ENCODE measurements at places on chromosomes 6 and 20.

DNA sequence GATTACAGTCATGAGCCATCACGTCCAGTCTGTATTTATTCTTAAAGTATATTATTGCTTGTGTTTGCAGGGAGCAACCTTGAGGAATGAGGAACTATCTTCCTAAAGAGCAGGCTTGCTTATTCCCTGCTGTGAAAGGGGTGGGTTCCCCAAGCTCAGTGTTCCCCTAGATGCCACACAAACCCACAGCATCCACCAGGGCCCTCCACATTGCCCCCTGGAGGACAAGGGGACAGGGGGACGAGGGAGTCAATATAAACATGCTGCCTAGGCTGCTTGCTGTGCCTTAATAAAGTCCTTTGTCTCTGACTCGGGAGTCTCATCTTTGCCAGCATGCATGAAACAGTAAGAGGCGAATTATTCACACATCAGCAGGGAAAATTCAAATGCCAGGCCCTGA is 8.0 kb upstream of the IDH3B start:
- no peak for DNase-seq

DNA sequence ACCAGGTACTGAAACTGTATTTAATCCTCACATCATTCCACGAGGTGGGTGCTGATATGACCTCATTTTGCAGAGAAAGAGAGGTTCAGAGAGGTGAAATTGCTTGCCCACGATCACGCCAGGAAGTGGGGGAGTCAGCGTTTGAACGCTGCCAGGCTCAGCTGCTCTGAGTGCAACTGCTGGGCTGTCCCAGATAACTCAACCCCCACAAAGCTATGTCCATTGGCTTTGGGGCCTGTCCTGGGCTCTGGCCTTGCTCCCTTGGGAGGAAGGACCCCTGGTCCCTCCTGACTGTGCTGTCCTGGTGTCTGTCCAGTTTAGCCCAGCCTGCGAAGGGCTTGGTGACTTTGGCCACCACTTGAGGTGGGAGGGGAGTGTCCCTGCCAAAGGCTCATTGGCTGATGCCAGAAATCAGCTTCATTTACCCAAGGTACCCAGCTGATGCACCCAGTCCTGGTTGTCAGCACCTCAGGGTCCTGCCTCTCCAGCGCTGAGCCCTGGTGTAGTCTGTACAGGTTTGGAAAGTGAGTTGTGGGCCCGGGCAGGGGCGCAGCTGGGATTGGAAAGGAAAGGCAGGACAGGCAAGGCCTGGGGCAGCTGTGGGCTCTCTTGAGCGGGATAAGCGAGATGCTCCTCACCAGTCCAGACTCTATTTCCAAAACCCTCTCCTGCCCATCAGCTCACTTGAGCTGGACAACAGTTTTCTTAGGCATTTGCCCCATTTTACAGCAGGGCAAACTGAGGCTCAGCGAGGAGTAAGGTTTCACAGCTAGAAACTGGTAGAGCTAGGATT is 38.5 kb downstream of the SUN5 start:
- DNase-seq: peak; percentile 5

GRCh38 chr6:106997392-106998158 is 23.0 kb upstream of the CD24 start:
- DNase-seq: peak; percentile 36

GRCh38 chr6:168326294-168327261 is 7.0 kb upstream of the DACT2 start:
- no peak for DNase-seq

GRCh38 chr6:100464162-100464851 is 414 bp downstream of the SIM1 start:
- no peak for DNase-seq

DNA sequence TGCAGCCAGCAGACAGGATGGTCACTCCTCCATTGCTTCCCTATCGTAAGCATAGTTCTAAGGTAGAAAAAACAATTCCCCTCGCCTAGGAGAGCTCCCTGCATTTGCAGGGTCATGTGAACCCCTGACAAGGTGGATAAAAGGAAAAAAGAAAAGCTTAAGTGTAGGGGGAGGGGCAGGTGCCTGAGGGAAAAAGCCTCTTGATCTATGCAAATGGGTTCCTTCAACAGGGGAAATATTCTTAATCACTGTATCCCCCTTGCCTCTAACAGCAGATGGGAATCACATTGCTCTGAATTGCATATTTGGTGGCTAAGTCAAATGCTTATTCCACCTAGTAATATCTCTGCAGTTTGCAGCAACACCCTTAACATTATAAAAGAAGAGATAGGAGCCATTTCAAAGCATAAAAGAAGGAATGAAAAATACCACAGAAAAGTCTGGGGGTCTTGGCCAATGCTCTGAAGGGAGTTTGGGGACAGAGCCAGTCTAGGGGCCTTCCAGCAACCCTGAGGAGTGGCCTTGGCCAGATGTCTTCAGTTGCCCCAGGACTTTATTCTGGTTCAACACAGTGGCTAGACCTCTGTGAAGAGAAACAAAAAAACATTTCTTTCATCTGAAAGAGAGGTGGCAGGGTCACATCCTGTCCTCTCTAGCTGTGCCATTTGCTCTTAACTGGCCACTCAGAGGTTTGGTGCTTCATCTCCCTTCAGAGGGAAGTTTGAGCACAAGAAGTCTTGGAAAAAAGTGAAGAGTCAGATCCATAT is 660.4 kb upstream of the GJE1 start:
- no peak for DNase-seq

- peak; percentile 85 for DNase-seq
Measured at GRCh38 chr20:19889011-19889953, 127.9 kb upstream of the NAA20 start.

DNA sequence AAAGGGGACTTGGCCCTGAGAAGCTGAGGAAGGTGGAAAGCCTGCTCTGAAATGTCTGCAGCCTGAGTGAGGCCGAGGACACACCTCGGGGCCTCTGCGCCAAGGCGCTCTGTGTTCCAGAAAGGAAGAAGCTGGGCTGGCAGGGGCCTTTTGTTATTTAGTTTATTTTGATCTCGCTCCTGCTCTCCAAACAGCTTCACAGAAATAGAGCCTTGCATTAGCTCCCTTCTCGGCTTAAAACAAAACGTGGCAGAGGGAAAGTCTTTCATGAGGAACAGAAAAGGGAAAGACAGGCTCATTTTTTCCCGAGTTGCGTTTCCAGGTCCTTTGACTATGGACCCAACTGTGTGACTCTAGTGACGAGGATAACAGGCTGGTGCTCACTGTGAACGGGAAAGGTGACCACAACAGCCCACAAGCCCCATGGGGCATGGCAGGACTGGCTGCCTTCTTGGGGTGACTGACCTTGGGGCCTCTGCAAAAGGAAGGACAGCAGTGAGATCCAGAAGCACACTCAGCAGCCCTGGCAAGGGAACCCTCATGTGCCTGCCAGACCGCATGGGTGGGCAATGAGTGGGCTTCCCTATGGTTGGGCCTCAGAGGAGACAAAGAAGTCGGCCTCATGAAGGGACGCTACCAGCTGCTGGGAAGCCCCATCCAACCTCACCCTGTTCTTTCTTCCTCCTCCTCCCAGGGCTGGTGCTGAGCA is 18.7 kb downstream of the LEMD2 start:
- DNase-seq: no peak

- DNase-seq: no peak
Measured at GRCh38 chr20:52104546-52105441, 86.8 kb downstream of the ZFP64 start.

DNA sequence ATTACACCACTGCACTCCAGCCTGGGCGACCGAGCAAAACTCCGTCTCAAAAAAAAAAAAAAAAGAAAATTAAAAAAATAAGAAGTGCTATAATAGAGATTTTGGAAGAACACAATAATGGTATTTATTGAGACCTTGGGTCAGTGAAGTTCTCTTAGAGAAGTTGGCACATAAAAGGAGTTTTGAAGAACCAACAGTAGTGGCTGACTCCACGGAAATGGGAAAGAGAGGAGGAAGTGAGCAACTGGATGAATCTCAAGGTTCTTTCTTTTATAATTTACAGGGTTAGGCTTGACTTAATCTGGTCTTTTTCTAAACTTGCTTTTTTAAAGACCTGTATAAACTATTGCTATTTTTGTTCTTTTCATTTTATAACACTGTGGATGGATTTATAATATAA is 52.8 kb downstream of the TOMM6 start:
- no peak for DNase-seq

DNA sequence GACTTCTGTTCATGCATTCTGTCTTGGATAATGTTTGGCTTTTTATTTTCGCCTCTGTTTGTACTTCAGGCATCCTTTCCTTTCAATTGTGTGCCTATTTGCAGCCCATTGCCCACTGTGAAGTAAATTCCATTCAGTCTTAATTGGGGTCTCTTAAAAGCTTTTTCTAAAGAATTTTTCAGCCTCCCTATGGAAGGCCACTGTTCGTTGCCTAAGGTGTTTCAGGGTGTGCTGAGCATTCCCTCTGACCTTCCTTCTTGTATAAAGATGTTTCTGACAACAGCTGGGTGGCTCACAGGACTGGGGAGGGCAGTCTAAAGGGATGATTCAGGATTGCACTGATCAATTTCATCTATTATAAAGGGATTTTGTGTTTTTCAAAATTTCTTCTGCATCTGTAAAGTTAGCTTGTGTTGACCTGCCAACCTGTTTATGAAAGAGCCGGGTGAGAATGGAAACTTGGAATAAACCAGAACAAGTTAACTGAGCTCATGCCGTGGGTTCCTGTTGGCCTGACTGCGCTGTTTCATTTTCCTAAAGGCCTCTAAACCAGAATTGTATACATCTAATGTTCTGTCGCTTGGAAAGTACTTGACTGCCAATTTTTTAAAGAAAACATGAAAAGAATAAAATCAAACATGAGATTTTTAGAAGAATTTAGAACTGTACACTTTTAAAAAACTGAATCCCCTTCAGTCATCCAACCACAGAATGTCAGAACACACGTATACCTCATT is 14.3 kb downstream of the PHACTR2 start:
- no peak for DNase-seq

DNA sequence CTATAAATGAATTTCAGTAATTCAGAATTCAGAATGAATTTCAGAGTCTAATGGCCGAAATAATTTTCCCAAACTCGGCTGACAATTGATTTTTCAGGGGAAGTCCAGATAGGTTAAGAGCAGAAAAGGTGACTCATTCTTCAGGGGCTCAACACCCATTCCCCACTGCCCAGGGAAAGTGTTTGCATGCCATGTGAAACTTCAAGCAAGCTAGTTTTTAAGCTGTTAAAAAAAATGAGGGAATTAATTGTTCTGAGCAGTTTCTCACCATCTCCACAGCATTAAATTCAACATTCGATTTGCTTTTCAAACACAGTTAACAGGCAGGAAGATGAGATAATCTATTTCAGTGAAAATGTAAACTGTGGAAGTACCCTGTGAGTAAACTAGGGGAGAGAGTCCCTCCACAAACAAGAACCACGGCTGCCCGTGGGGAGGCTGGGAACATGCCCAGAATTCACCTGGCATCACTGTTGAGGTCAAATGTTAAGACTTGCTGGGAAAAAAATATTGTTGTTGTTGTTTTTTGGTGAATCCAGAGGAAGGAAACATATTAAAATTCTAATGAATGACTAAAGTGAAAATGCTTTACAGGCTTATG is 650.8 kb upstream of the AGPAT4 start:
- no peak for DNase-seq

- no peak for DNase-seq
Measured at GRCh38 chr20:48100483-48100882, 315.2 kb upstream of the SULF2 start.

GRCh38 chr6:112298816-112299281 is 44.5 kb upstream of the LAMA4 start:
- DNase-seq: no peak

- no peak for DNase-seq
Measured at GRCh38 chr20:44418069-44418905, 57.4 kb upstream of the TTPAL start.

GRCh38 chr6:144543006-144543871 is 258.1 kb downstream of the UTRN start:
- DNase-seq: no peak

DNA sequence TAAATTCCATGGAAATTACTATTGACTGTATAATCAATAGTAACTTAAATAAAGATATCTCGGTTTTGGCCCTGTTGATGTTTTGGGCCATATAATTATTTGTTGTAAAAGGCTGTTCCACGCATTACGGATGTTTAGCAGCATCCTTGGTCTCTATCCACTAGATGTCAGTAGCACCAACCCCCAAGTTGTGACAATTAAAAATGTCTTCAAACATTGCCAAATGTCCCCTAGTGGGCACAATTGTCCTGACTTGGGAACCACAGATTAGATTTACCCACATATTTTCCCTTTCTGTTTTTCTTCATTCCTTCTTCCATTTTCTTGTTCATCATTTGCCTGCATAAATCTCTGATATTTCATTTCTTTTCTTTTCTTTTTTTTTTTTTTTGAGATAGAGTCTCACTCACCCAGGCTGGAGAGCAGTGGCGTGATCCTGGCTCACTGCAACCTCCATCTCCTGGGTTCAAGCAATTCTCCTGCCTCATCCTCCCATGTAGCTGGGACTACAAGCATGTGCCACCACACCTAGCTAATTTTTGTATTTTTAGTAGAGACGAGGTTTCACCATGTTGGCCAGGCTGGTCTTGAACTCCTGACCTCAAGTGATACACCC is 13.6 kb upstream of the WFDC8 start:
- DNase-seq: no peak

- no peak for DNase-seq
Measured at GRCh38 chr20:8656335-8656734, 412.6 kb upstream of the PLCB4 start.

DNA sequence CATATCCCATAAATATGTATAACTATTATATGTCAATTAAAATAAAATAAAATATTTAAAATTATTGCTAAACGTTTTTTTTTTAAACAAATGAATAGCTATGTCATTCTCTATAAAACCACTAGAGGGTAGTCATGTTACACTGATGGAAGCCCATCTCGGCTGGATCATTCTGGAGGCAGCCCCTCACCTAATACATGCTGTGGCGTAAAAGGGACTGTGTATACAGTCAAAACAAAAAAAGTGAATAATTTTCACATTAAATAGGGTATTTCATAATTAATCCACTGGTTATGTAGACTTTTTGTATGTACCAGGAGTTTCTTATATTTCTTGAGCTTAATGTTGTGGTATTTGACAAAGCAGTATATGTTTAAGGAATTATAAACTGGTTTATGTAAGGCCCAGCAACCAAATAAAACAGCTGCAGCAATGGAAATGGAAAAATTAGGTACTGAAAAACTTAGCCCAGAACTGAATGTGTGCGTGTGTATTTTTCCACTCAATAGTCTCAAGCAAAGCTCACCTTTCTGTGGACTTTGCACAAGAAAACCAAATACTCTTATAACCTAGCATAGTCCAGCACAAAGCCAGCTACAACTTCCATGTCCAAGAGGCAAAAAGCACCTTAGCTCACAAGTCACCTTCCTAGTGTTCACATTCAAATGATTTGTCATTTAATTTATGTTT is 81.7 kb downstream of the COL9A1 start:
- DNase-seq: no peak

- no peak for DNase-seq
Measured at GRCh38 chr6:36906539-36907325, 21.0 kb downstream of the C6orf89 start.

GRCh38 chr20:36384022-36384619 is 78.0 kb downstream of the DLGAP4 start:
- no peak for DNase-seq

Data from posterior cingulate gyrus (tissue), 11 donors.